ENCODE measurements at places on chromosomes 1 and 21. TPM values are rescaled to one million over a fixed set of nuclear protein-coding genes. Genes with fewer than 3 reads are reported as not detected.

DNA sequence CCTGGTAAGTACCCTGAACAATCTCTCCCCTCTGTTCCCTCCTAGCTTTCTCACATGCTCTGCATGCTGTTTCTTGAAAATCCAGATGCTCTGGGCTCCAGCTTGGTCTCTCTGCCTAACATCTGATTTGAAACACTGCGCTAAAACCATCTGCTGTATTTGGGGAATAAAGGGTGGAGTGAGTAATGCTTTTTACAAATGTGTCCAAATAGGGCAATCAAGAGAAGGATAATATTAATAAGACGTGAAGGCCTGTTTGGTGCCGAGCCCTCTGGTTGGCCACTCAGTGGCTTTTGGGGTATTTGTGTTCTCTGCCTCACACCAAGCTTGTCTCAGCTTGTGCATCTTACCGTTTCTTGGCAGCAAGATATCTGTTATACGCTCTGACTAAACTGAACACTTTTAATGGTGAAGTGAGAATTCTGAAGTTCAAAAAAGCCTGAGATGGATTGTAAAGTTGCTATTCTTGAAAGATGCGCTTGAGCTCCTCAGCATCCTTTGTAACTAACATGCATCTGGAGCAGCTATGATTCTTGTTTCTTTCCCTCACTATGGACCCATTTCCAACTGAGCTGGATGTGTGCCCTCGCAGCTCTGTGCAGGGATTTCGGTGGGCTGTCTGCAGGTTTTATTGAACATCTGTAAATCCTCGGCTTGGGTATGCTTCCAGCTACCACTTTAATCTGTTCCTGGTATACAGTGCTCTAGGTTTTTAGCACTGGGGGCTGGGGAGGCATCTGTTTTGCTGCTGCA lies 269.4 kb downstream of the RWDD3 start:
- peaks cover 8% of the 10 kb centered on the region for H3K27me3 ChIP-seq
- DNase-seq, result no peak
- H3K4me3 ChIP-seq, result no peak overlapping the region
- peaks cover 5% of the 10 kb centered on the region for H3K36me3 ChIP-seq
- no peak overlapping the region for H3K27ac ChIP-seq
- peaks cover 40% of the 10 kb centered on the region for H3K4me1 ChIP-seq

The CYYR1 gene
- total RNA-seq, result 29.3 TPM

- H3K4me1 ChIP-seq, result peaks cover 10% of the 10 kb centered on the region
- DNase-seq, result no peak
- H3K36me3 ChIP-seq, result no peaks in the 10 kb centered on the region
- H3K27me3 ChIP-seq, result peaks cover 45% of the 10 kb centered on the region
These were observed 9.8 kb upstream of the EGLN1 start for GRCh38 chr1:231431665-231432415.

The KISS1 gene
- total RNA-seq, result 0.66 TPM

- no peaks in the 10 kb centered on the region for H3K36me3 ChIP-seq
- H3K27ac ChIP-seq, result no peak overlapping the region
- no peak for DNase-seq
- peak overlapping the region; percentile 69 for H3K4me3 ChIP-seq
- H3K27me3 ChIP-seq, result peaks cover 36% of the 10 kb centered on the region
- H3K4me1 ChIP-seq, result peaks cover 25% of the 10 kb centered on the region
These were observed 631 bp downstream of the SHISA4 start for GRCh38 chr1:201889090-201889968.

The SLC6A17 gene
- total RNA-seq, result 0.09 TPM

The CCDC30 gene
- total RNA-seq, result 2.1 TPM

DNA sequence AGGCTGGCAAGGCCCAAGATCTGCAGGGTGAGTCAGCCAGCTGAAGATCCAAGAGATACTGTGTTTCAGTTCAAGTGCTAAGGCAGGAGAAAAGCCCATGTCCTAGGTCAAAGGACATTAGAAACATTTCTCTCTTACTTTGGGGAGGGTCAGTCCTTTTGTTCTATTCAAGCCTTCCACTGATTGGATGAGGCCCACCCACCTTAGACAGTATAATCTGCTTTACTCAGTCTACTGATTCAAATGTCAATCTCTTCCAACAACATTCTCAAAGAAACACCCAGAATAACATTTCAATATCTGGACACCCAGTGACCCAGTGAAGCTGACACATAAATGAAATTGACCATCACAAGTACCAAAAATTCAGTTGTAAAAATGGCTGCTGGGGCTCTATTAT lies 367.8 kb upstream of the ZP4 start:
- H3K27me3 ChIP-seq, result no peaks in the 10 kb centered on the region
- no peak for DNase-seq
- H3K4me1 ChIP-seq, result peaks cover 28% of the 10 kb centered on the region
- peaks cover 4% of the 10 kb centered on the region for H3K36me3 ChIP-seq
- no peak overlapping the region for H3K4me3 ChIP-seq

- H3K27me3 ChIP-seq, result peaks cover 9% of the 10 kb centered on the region
- H3K4me3 ChIP-seq, result peak overlapping the region; percentile 69
- no peak for DNase-seq
- H3K27ac ChIP-seq, result no peak overlapping the region
- H3K4me1 ChIP-seq, result peaks cover 14% of the 10 kb centered on the region
These were observed 1.0 kb downstream of the PDXK start for GRCh38 chr21:43719748-43720538.

DNA sequence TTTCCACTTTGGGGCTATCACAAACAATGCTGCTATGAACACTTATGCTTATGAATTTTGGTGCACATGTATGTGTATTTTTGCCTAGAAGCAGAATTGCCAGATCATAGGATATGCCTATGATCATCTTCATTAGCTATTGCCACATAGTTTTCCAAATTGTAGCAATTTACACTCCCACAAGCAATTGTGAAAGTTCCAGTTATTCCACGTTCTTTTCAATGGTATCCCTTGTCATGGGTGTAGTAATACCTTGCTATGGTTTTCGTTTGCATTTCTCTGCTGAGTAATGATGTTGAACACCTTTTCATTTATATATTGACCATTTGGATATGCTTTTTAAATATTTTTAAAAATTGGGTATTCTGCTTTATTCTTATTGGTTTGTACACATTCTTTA lies 82.6 kb downstream of the MTR start:
- H3K4me1 ChIP-seq, result no peaks in the 10 kb centered on the region
- no peak overlapping the region for H3K27ac ChIP-seq
- no peaks in the 10 kb centered on the region for H3K27me3 ChIP-seq
- H3K4me3 ChIP-seq, result no peak overlapping the region
- peaks cover 21% of the 10 kb centered on the region for H3K36me3 ChIP-seq

GRCh38 chr1:203648276-203648675 lies 21.6 kb downstream of the ATP2B4 start:
- DNase-seq, result no peak
- no peak overlapping the region for H3K4me3 ChIP-seq
- H3K36me3 ChIP-seq, result no peaks in the 10 kb centered on the region
- H3K27me3 ChIP-seq, result no peaks in the 10 kb centered on the region
- peaks cover 10% of the 10 kb centered on the region for H3K4me1 ChIP-seq
- no peak overlapping the region for H3K27ac ChIP-seq

- no peaks in the 10 kb centered on the region for H3K27me3 ChIP-seq
- peak overlapping the region; percentile 22 for H3K4me3 ChIP-seq
- peak overlapping the region; percentile 17 for H3K27ac ChIP-seq
- peaks cover 95% of the 10 kb centered on the region for H3K4me1 ChIP-seq
These were observed 53.0 kb downstream of the PBX1 start for GRCh38 chr1:164611754-164612642.

DNA sequence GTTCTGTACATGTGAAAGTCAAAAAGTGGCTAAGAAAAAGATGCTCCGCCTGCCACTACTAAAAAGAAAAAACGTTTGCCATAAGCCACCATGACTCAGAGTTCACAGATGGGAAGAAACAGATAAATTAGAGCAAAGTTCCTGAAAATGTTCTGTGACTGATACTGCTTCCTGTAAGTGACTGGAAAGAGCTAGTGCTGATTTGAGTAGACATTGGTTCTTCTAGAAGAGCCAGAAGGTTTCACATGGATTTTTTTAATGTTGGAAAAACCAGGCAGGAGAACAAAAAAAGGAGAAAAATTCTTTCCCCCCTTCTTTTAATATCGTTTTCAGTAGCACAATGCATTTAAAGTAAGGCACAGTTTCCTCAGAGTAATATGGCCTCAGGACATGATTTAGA lies 221.4 kb downstream of the HLX start:
- DNase-seq, result no peak
- no peak overlapping the region for H3K27ac ChIP-seq
- no peak overlapping the region for H3K4me3 ChIP-seq
- H3K27me3 ChIP-seq, result no peaks in the 10 kb centered on the region
- H3K4me1 ChIP-seq, result no peaks in the 10 kb centered on the region

The WNT4 gene
- 0.69 TPM for total RNA-seq

DNA sequence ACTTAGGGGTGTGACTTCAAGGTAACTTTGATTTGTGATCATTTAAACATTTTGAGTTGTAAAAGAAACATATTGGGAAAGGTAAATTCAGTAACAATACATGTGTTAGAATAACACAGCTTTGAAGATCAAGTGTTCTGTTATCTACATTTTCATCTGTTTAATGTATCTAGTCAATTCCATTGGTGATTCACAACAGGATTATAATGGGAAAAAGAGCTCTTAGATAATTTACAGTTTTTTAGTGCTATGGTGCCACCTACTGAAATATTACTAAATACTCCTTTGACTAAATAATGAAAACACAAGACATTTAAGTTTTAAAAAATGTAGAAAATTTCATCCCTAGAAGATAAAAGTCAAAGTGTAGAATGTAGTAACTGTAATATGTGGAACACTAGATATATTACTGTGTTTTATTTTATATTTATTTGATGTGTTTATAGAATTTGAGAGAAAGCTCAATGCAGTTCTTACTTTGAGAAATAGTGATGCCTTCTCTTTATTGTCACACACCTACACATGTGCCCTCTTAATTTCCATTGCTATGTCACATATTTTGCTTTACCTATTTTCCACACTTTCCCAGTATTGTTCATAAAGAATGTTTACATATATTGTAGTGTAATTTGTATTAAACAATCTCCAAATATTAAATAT lies 47.4 kb downstream of the PTPRC start:
- H3K4me1 ChIP-seq, result peaks cover 35% of the 10 kb centered on the region
- no peak overlapping the region for H3K4me3 ChIP-seq
- no peaks in the 10 kb centered on the region for H3K36me3 ChIP-seq
- DNase-seq, result no peak
- H3K27ac ChIP-seq, result no peak overlapping the region

- H3K27ac ChIP-seq, result no peak overlapping the region
- H3K4me3 ChIP-seq, result no peak overlapping the region
- H3K36me3 ChIP-seq, result no peaks in the 10 kb centered on the region
- DNase-seq, result no peak
- H3K27me3 ChIP-seq, result no peaks in the 10 kb centered on the region
These were observed 198.8 kb downstream of the CRB1 start for GRCh38 chr1:197466813-197467212.

DNA sequence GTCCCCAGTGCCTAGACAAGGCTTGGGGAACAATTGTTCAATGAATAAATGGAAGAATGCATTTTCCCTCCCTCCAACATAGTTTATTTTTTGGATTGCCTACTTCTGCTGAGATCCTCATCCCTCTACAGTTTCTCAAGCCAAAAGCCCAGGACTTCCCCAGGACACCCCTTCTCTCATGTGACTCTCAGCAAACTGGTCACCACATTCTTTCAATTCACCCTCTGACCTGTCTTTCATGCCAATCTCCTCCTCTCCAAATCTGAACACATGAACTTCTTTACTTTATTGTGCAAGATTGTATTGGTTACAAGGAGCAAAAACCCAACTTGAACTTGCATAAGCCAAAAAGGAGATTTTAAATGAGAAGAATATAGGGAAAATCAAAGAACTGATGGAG lies 103.2 kb upstream of the JUN start:
- no peak overlapping the region for H3K4me3 ChIP-seq
- H3K27me3 ChIP-seq, result no peaks in the 10 kb centered on the region
- H3K36me3 ChIP-seq, result no peaks in the 10 kb centered on the region
- no peak overlapping the region for H3K27ac ChIP-seq
- peaks cover 6% of the 10 kb centered on the region for H3K4me1 ChIP-seq
- no peak for DNase-seq

- DNase-seq, result peak; percentile 89
- H3K27me3 ChIP-seq, result peaks cover 4% of the 10 kb centered on the region
- peaks cover 28% of the 10 kb centered on the region for H3K4me1 ChIP-seq
- H3K36me3 ChIP-seq, result no peaks in the 10 kb centered on the region
- H3K27ac ChIP-seq, result no peak overlapping the region
- peak overlapping the region; percentile 66 for H3K4me3 ChIP-seq
These were observed 75.5 kb downstream of the NAV1 start for GRCh38 chr1:201614262-201615015.

The SYT11 gene
- total RNA-seq, result 7.5 TPM

The OR10Z1 gene
- total RNA-seq, result not detected

The SLC9C2 gene
- total RNA-seq, result not detected

- no peaks in the 10 kb centered on the region for H3K27me3 ChIP-seq
- DNase-seq, result no peak
- peaks cover 19% of the 10 kb centered on the region for H3K4me1 ChIP-seq
These were observed 7.3 kb downstream of the RAB4A start for GRCh38 chr1:229278120-229278741.

The FCRLA gene
- total RNA-seq, result 0.15 TPM

The GNAT2 gene
- 0.14 TPM for total RNA-seq

- DNase-seq, result no peak
- no peak overlapping the region for H3K4me3 ChIP-seq
- H3K4me1 ChIP-seq, result no peaks in the 10 kb centered on the region
These were observed 108.2 kb upstream of the SLC35F3 start for GRCh38 chr1:233796146-233796783.

- no peak for DNase-seq
- H3K4me3 ChIP-seq, result no peak overlapping the region
- peaks cover 11% of the 10 kb centered on the region for H3K4me1 ChIP-seq
- H3K27ac ChIP-seq, result no peak overlapping the region
- H3K27me3 ChIP-seq, result no peaks in the 10 kb centered on the region
These were observed 84.0 kb downstream of the PTPRU start for GRCh38 chr1:29320156-29320940.

DNA sequence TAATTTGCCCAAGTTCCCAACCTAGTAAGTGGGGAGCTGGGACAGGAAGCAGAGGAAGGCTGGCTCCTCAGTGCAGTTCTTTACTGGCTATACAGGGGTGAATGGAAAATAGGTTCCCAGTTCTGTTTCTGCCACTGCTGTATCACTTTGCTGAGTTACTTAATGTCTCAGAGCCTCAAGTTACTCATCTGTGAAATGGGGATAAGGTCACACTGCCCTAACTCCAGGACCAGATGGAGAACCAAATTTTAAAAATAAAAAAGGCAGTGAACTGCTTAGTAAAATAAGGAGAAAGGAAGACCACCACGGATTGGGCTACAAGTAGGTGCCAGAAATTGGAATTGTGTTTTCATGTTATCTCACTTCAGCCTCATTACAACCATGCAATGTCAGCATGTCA lies 147.8 kb downstream of the OMA1 start:
- DNase-seq, result no peak
- peaks cover 2% of the 10 kb centered on the region for H3K27me3 ChIP-seq
- no peak overlapping the region for H3K27ac ChIP-seq
- H3K4me1 ChIP-seq, result peaks cover 43% of the 10 kb centered on the region
- H3K4me3 ChIP-seq, result no peak overlapping the region
- H3K36me3 ChIP-seq, result no peaks in the 10 kb centered on the region

- H3K4me3 ChIP-seq, result no peak overlapping the region
- H3K27ac ChIP-seq, result no peak overlapping the region
These were observed 7.4 kb downstream of the CLEC20A start for GRCh38 chr1:178489399-178489798.

Data from WTC11 (cell line).